ENCODE measurements at places on chromosomes 1 and 21. TPM values are rescaled to one million over a fixed set of nuclear protein-coding genes. Genes with fewer than 3 reads are reported as not detected.

GRCh38 chr21:16258844-16259611 lies 529.2 kb downstream of the USP25 start:
- DNase-seq = no peak

DNA sequence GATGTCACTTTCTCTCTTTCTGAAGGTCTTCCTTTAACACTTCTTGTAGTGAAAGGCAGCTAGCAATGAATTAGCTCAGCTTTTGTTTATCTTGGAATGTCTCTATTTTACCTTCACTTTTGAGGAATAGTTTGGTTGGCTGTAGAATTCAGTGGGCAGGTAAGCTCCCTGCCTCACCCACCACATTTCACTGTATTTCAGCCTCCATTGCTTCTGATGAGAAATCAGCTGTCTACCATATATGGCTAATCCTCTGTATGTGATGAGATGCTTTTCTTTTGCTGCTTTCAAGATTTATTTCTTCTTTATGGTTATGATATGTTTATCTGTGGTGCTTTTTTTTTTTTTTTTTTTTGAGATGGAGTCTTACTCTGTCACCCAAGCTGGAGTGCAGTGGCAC lies 70.1 kb downstream of the MRPL39 start:
- DNase-seq = no peak

The PRELP gene
- not detected for total RNA-seq

- DNase-seq = no peak
These were observed 186.2 kb upstream of the ARHGEF16 start for GRCh38 chr1:3268281-3268680.

The NCF2 gene
- 6.7 TPM for total RNA-seq

The TSSK3 gene
- 4.3 TPM for total RNA-seq

GRCh38 chr1:199742547-199742946 lies 285.0 kb upstream of the NR5A2 start:
- DNase-seq = no peak

DNA sequence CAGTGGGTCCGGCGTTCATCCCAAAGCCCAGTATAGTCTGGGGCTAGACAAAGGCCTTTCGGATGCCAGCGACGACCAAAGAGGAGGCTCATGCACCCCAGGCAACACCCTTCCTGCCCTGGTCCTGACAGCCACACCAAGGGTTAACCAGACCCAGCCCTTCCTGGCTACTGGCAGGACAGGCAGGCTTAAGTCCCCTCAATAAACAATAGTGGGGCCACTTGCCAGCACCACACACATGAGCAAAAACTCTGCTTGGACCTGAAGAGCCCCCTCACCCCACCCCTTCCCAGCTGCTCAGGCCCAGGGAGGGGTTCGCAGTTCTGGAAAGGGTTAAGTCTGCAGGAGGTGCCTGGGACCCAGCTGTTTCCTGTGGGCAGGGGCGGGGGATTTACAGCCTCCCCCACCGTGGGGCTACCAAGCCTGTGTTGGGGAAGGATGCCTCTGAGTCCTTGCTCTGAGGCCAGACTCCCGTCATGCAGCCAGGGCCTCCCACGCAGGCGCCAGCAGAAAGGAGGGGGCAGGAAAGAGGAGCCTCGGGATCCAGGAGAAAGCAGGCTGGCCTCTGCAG lies 18.2 kb downstream of the PHLDA3 start:
- DNase-seq = no peak

The LCE2C gene
- total RNA-seq = not detected

DNA sequence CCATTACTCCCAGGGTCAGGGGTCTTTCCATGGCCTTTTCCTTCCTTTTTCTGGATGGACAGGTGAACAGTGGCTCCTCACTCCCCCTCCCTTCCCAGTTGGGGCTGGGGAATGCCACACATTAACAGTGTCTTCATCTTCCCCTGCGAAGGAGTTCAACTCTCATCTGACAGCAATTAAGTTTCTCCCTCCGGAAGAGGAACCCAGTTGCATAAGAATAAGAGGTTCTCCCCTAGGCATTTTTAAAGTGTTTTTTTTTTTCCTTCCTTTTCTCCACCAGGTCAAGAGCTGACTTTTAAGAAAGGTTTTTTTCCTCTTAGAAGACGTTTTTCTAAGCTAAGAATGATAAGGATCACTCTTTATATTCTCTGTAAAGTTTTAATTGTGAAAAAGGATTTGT lies 42.3 kb upstream of the FASLG start:
- no peak for DNase-seq

The FOXO6 gene
- not detected for total RNA-seq

GRCh38 chr1:31335007-31335406 lies 37.9 kb downstream of the FABP3 start:
- DNase-seq = peak; percentile 3

GRCh38 chr1:79524126-79524525 lies 517.6 kb upstream of the ADGRL4 start:
- DNase-seq = no peak

Data from CD4-positive, alpha-beta memory T cell (primary cell).